ENCODE measurements at places on chromosomes 3 and 15.

DNA sequence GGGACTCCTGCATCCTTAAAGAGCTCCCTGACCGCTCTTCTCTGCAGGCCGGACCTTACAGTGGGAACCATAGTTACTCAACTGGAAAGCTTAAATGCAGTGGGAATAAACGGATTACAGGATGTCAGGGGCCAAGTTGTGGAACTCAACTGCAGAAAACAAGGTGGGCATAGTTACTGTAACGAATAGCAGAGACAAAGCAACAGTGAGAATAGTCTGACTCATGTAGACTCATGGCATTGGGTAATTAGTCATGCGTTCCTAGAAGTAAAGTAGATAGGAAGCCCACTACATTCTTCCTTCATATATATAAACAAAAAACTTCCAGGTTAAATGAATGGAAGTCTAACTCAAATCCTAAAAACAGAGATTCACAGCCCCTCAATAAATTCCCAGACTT is 95.5 kb upstream of the CHRNA7 start:
- DNase-seq = no peak

GRCh38 chr3:118938183-118938961 is 96.3 kb downstream of the IGSF11 start:
- peak; percentile 7 for DNase-seq

- DNase-seq = no peak
Measured at GRCh38 chr3:64104006-64104405, 80.7 kb upstream of the PSMD6 start.

DNA sequence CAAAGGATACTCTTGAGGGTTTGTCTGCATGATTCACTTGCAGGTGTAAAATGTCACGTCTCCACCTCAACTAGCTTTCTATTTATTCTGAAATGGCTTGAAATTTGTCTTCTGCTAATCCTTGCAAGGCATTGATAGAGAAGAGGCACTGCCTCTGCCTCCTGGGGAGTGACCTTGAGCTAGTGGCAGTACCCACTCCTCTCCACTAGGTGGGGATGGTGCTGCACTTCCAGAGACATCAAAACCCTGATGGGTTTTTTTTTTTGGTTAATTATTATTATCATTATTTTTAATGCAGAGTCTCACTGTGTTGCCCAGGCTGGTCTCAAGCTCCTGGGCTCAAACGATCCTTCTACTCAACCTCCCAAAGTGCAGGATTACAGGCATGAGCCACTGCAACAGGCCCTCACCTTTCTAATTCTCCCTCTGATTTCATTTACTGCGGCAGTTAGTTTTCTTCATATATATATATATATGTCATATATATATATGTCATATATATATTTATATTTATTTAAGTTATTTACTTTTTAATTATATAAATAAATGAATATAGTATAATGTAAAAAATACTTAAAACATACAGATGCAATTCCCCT is 117.6 kb upstream of the EIF1B start:
- DNase-seq = peak; percentile 39

DNA sequence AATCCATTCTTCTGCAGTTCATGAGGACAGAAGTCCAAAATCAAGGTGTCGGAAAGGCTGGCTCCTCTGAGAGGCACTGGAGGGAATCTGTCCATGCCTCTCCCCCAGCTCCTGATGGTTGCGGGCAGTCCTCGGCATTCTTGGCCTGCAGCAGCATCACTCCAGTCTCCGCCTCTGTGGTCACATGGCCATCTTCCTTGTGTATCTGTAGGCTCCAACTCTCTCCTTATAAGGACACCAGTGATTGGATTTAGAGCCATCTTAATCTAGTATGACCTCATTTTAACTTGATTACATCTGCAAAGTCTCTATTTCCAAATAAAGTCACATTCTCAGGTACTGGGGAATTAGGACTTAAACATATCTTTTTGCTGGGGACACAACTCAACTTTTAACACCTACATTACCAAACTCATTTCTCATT is 56.0 kb upstream of the FLNB start:
- DNase-seq = no peak

- no peak for DNase-seq
Measured at GRCh38 chr3:51955893-51956770, 951 bp downstream of the GPR62 start.

DNA sequence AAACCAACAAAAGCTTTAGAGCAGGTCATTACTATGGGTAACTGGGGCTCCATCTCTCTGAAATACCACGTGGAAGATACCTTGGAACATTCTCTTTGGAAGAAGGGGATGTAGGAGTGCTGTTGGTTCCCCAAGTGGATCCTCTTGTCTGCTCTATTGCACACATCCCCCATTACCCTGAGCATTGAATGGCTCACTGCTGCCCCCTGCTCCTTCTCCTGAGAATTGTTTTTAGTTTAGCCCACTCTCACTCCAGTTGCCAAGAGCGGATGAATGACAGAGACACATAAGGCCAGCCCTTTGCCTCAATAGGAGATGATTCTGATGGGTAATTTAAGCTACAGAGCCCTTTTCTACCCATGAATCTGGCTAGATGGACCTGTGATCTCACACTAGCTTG is 135.6 kb upstream of the SUCLG2 start:
- peak; percentile 15 for DNase-seq

GRCh38 chr3:189132231-189132671 is 39.5 kb upstream of the TPRG1 start:
- peak; percentile 55 for DNase-seq

DNA sequence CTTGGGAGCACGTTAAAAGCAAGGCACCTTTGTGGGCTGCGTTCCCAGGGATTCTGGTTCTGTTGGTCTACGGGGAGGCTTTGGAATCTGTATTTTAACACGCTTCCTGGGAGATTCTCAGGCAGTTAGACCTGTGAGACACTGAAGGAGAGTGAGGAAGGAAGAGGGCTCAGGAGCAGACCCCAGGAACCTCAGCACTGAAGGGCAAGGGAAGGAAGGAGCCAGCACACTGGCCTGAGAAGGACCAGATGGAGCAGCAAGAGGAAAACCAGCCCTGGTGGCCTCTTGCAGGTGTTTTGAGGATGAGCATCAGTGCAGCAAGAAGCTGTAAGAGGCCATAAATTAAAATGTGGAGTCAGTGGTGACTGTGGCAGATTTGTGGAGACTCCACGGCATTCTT is 146.7 kb downstream of the RPLP1 start:
- DNase-seq = no peak

DNA sequence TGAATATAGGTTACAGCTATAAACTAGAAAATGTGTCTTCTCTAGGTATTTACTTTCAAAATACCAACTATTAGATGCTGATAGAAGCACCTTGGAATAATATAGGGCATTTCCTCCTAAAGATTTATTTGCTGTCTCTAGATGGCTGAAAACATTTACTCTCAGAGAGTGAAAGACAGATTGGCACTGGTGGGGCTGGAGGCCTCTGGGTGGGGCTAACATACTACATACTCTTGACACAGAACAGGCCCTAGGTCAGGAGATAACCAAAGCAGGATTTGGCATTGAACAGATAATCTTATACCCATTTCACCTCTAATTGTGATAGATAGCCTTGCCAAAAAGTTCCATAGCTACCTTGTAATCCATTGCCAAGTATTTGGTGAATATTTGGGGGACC is 253.3 kb upstream of the TBC1D5 start:
- no peak for DNase-seq

DNA sequence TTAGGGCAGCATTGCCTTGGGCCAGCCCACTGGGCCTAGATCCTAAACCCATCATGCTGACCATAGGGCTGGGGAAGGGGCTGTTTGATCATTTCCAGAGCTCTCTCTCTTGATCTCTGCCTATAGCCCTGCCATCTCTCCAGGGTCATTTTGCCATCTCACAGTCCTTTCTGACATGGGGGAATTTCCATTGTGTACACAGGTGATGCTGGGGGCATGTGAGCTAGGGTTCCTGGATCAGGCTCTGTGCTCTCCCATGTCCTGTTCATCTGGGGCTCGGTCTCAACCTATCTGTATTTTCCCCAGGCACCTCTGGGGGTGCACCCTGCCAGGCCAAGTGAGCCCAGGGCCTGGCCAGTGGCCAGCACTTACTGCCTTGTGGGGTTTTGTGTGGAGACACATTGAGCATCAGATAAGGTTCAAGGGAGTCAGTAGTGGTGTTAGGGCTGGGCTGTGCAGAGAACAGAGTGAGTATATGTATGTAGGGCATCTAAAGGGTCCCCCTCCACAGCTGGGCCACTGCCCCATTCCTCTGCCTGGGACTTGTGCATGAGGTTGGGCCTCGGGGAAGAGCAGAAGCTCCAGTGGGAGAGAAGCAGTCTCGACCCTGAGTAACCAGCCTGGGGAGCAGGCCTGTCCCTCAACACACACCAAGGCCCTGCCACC is 25.7 kb upstream of the APEH start:
- DNase-seq = no peak

DNA sequence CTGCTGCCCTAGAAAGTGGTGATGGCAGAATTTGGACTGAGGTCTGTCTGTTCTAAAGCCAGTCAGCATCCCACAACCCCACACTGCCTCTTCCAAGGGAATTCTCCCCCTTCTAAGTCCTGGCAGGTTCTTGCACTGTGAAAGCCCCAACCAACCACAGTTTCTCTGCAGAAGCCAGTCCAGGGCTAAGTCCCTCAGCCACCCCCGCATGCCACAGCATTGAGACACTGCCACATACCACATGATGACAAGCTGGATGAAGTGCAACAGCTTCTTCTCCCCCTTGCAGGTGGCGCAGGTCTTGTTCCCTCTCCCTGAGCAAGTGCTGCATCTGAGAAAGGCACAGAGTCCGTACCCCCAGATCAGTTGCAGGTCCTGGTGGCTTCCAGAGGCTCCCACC is 18.6 kb downstream of the SSUH2 start:
- peak; percentile 19 for DNase-seq

- no peak for DNase-seq
Measured at GRCh38 chr15:68234060-68234459, 4.5 kb upstream of the CLN6 start.

DNA sequence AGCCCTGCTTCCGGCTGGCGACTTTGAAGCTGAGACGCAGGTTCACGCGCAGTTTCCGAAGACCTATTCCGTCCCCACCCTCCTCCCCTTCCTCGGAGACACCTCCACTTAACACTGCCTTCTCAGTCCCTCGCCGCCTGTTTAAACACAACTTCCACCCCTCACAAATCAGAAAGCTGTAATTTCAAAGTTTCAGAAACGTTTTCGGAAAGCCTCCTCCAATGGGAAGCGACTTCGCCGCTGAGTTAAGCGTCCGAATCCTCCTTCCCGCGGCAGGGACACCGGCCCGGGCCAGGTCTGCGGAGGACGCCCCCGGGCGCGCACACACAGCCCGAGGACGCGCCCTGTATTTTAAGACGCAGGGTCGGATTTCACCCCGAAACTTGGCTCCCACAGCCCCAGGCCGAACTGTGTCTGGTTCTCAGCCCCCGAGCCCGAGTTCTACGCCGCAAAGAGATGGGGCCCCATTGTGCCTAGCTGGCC is 559 bp upstream of the LRRN1 start:
- no peak for DNase-seq

- DNase-seq = no peak
Measured at GRCh38 chr3:39911465-39912309, 102.3 kb downstream of the MYRIP start.

GRCh38 chr3:98003306-98003969 is 31.2 kb upstream of the RIOX2 start:
- no peak for DNase-seq

- no peak for DNase-seq
Measured at GRCh38 chr15:83275412-83275811, 9.1 kb downstream of the BNC1 start.

DNA sequence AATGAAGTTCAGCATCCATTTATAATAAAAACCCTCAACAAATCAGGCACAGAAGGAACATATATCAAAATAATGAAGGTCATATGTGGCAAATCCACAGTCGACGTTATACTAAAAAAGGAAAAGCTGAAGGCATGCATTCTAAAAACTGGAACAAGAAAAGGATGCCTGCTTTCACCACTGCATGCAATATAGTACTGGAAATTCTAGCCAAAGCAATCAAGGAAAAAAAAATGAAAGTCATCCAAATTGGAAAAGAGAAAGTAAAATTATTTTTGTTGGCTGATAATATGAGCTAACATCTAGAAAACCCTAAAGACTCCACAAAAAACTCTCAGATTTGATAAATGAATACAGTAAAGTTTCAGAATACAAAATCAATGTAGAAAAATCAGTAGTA is 1123.2 kb downstream of the TBL1XR1 start:
- DNase-seq = no peak

- DNase-seq = no peak
Measured at GRCh38 chr15:92617549-92618520, 37.7 kb downstream of the FAM174B start.

DNA sequence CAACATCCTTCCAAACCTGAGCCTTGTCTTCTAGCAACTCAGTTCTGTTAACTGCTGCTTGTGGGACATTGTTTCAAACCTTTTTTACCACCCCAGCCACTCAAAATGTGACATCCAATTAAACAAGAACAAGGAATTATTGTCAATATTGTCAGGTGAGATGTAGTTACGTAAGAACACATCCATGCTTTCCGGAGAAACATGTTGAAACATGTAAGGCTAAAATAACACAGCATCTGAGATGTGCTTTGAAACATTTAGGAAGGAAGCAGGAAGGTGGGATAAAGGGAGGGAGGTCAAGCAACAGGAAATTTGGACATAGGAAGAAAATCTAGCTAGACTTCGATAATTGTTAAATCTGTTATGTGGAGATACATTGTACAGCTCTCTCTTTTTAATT is 50.9 kb upstream of the PRICKLE2 start:
- DNase-seq = no peak

GRCh38 chr3:42853739-42854302 is 21.9 kb downstream of the CYP8B1 start:
- no peak for DNase-seq

DNA sequence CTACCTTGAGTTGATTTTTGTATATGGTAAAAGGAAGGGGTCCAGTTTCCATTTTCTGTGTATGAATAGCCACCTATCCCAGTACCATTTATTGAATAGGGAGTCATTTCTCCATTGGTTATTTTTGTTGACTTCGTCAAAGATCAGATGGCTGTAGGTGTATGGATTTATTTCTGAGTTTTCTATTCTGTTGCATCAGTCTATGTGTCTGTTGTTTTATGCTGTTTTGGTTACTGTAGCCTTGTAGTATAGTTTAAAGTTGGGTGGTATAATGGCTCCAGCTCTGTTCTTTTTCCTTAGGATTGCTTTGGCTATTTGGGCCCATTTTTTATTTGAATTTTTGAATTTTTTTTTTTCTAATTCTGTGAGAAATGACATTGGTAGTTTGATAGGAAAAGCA is 125.5 kb upstream of the FGF7 start:
- no peak for DNase-seq

All from H54 (cell line).